ENCODE measurements at places on chromosomes 11 and 22.

GRCh38 chr11:76713499-76713898 lies 43.0 kb upstream of the LRRC32 start:
- DNase-seq = no peak

DNA sequence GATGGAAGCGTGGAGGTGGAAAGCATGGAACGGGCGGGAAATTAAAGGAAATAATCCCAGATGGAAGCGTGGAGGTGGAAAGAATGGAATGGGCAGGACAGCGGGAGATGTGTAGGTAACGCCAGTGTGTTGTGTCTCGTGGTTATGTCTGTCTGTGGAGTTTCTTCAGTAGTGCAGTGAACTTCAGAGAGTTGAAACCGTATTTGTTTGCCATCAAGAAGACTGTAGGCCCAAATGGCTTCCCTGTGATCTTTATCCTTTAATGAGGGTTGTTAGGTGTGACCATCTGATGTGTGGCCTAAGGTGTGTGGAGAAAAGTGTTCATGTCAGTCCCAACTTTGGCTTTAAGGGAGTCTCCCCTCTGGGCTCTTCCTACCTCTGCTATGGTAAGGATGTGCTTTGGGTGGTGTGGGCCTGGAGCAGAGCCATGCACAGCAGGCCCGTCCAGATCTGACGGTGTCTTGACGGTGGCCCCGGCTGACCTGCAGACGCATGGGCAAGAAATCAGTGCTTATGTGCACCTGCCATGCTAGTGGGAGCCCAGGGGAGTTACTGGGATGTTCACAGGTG lies 39.6 kb downstream of the AP2A2 start:
- no peak for DNase-seq

GRCh38 chr11:72753341-72754148 lies 1.3 kb upstream of the ARAP1 start:
- no peak for DNase-seq

GRCh38 chr11:128544471-128545051 lies 42.8 kb downstream of the ETS1 start:
- DNase-seq = no peak

- DNase-seq = no peak
Observed at GRCh38 chr11:34028425-34028824, 23.1 kb upstream of the CAPRIN1 start.

DNA sequence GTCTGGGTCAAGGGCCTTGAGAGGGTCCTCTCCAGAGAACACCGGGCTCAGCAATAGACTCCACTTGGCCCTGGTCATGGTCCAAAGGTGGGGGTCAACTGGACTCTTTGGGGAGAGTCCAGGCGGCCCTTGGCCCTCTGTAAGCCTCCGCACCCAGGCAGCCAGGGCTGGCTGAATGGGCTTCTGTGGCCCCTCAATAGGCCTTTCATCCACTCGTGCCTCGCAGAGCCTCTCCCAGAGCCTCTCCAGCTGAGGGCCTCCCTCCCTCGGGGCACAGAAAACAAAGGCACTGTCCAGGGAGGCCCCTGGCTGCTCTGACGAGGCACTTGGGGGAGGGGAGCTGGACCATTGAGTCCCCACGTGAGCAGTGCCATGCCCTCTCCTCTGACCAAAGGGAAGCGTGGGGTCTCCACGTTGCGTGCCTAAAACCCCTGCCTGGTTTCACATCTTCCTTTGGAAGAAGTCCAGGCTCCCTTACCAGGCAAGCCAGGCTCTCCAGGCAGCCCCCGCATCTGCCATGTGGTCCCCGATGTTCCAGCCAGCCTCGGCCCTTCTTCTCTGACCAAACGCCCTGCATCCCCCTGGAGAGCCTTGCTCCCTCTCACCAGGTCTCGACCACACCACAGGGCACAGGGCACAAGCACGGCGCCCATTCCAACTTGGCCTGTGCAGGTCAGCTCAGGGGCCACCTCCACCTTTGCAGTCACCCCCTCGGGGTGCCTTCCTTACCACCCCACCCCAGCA lies 15.5 kb downstream of the KIAA0930 start:
- DNase-seq = no peak

GRCh38 chr22:47053726-47054141 lies 291.3 kb downstream of the TBC1D22A start:
- DNase-seq = no peak

DNA sequence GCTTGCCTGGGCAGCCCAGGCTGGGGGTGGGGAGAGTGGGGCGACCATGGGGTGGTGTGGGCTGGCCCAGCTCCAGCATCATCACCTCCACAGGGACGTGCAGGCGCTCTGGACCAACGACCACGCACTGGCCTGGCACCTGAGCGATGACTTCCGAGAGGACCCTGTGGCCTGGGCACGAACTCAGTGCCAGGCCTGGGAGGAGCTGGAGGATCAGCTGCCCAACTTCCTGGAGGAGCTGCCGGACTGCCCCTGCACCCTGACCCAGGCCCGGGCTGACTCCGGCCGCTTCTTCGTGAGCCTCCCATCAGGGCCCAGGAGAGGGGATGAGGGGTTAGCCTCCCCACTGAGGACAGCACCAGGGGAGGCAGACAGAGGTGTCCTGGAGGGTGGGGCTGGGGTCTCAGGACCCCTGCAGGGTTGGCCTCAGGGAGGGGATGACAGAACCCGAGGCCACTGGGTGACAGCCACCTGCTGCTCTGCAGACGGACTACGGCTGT lies 3.8 kb downstream of the SUSD2 start:
- no peak for DNase-seq

- DNase-seq = no peak
Observed at GRCh38 chr22:45562537-45563361, 60.1 kb downstream of the FBLN1 start.

DNA sequence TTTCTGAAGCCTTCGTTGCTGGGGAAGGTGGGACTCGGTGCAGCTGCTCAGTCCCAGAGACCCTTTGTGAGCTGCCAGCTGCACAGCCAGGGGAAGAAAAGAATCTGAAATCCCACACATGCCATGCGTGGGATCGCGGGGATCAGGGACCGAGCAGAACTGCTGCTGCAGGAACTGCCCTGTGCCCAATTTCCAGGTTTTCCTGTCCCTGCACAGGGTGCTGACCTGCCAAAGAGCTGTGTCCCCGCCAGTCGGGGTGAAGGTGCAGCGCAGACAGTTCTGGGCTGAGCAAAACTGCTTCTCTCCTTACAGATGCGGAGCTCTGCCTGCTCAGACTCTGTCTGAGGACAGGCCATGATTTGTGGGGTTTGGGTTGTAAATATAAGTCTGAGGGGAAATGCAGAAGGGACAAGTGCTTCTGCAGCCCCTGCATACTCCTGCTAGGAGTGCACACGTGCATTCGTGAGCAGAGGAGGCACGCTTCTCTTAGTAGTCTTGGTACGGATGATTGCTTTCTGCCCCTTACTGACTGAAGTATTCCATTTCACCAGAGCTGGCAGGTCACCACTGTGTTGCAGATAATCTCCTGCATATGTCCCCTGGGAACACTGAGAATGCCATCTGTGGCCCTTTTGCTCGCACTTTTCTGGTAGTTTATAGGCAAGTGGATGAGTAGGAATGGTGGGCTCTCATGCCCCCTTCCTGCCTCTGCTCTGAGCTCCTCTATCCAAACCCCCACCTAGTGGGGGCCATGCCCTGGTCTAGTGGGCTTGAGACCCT lies 141.4 kb downstream of the PARVA start:
- DNase-seq = no peak

GRCh38 chr22:26615830-26616435 lies 1.9 kb downstream of the CRYBB1 start:
- no peak for DNase-seq
